ENCODE measurements at places on chromosomes 12 and 14. TPM values are rescaled to one million over a fixed set of nuclear protein-coding genes. Genes with fewer than 3 reads are reported as not detected.

DHRS2 gene
- total RNA-seq: 11.9 TPM

OTOGL gene
- total RNA-seq: 0.71 TPM

ARMH4 gene
- total RNA-seq: 0.91 TPM

WNT1 gene
- total RNA-seq: not detected

TBX5 gene
- not detected for total RNA-seq

CEBPE gene
- total RNA-seq: not detected

IL22 gene
- not detected for total RNA-seq

ASB8 gene
- total RNA-seq: 43.6 TPM

RHOF gene
- 0.27 TPM for total RNA-seq

IFNG gene
- total RNA-seq: not detected

PRH2 gene
- total RNA-seq: not detected

All from M059J (cell line).